Stimulated activated CD4-positive, alpha-beta T cell treated with anti-CD3 and anti-CD28 coated beads, TNF-alpha, amount 100 ng/mL, for 24 hours (primary cell): ENCODE measurements at places on chromosomes 1 and 21.

DNA sequence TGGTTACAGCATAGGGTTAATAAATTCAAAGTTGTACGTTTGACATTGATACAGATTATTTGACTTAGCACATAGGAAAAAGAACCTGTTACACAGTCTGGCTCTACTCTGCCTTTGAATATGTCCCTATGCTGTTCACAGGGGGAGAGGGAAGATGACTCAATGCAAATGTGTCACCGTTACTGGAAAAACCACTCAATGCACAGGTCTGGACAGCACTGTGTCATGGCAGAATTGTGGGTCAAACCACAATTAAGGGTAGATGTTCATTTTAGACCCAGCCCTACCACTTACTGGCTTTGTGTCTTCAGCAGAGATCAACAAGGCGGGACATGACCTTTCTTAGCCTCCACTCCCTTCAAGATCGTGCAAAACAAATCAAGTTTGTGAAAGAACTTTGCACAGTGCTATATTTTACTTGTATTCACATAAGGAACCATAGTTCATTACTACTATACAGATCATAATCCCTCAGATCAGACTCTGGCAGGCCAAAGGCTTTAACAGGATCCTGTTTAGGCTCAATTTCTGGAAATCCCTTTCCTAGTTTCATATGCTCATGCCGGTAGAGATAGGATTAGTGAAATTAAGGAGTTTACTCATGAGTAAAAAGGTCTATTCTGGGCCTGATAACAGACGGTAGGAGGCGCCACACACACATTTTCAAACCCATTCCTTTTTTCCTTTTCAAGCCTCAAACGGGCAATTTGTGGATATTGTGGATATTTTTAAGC, 22.1 kb downstream of the EIF2D start:
- peak; percentile 57 for DNase-seq

DNA sequence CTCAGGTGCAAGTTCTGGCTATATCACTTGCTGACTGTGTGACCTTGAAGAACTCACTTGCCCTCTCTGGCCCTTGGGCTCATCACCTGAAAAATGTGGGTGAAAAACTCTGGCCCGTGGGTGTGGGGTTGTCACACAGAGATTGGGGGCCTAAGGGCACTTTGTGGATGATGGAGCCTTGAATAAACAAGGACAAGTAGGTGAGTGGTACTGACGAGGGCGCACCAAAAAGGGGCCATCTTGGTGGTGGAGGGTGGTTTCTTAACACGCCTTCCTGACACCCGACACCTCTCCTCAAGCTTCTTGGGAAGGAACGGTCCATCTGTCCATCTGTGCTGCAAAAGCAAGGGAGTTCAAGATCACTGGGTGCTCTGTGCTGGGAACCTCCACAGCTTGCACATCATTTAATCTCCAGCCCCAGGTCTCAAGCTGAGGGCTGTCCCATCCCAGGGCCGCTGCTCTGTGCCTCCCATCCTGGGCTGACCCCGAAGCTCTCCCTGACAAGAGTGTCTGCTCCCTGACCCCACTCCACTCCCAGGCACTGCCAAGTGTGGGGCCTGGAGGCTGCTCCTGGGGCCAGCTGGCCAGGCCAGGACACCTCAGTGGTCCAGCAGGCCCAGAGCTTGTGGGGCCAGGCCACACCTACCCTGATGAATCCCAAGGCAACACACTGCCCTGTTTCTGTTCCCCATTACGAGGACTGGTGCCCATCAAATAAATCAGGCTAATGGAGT, 97.3 kb downstream of the GLIS1 start:
- DNase-seq: no peak

GRCh38 chr1:44068442-44068921, 37.2 kb upstream of the SLC6A9 start:
- no peak for DNase-seq

GRCh38 chr1:205766038-205766437, 9.2 kb downstream of the RAB29 start:
- DNase-seq: no peak

DNA sequence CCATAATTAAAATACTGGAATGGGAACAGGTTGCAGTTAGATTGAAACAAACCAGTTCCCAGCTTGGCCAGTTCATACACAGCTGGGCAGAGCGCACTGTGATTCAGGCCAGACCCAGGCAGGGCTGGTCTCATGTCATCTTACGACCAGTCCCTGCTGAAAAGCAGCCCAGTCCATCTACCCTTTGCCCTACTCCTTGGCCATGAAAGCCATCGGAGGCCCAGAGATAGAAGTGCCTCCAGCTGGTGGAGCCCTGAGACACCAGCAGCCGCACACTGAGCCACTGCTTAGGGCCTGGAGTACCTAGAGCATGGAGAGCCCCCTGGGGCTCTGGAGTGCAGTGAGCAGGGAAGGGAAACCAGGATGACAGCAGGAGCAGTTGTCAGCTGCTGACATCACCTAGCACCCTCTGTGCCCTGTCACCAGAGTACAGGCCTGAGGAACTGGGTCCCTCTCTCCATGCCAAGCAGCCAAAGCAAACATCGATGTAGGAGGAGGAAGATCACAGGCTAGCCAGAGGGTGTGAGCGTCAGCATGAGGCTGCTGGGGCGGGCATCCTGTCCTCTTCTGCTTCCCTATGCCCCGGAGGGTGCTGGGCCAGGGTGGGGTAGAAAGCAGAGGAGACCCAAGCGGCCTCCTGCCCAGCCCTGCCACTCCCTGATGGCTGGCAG, 34.2 kb upstream of the TMEM125 start:
- DNase-seq: no peak

DNA sequence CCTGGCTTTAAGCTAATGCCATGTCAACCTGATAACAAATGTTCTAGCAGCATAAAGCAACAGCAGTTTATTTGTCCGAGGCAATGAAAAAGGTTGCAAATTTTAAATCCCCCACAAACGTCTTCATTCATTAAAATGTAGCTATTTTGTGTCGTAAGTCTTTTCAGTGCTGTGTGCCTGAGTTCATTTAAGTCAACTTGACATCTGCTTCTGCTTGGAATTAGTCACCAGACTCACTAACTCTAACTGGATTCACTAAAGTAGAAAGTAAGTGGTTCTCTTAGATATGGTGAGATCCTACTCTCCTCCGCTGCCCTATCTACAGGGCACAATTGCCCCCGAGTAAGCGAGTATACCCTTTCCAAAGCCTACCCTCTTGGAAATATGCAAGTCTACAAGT, 118.4 kb upstream of the CHRM3 start:
- DNase-seq: no peak

DNA sequence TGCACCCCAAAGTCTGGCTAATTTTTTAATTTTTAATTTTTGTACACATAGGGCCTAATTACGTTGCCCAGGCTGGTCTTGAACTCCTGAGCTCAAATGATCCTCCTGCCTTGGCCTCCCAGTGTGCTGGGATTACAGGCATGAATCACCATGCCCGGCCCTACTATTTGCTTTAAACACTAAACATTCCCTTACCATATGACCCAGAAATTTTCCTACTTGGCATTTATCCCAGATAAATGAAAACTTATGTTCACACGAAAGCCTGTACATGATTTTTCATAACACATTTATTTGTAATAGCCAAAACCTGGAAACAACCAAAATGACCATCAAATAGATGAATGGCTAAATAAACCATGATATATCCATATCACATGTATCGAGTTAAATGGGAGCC, 35.8 kb downstream of the NDUFS5 start:
- DNase-seq: no peak

GRCh38 chr21:28207436-28208173, 785.1 kb downstream of the LTN1 start:
- no peak for DNase-seq

DNA sequence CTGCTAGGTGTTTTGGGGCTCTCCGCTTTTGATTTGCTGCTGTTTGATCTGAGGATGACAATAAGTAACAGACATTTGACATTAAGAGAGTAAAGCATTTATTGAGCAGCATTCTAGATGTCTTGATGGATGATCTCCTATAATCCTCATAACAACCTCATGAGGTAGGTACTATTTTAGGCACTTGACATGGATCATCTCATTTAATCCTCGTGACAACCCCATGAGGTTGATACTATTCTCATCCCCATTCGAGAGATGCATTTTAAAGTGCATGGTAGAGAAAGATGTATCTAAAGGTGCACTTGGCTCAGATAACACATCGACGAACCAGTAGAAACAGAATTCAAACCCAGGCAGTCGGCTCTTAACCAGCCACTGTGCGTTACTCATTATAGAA, 26.6 kb downstream of the TCEA3 start:
- DNase-seq: no peak

GRCh38 chr21:34881421-34881820, 167.7 kb downstream of the RUNX1 start:
- no peak for DNase-seq

- no peak for DNase-seq
Measured at GRCh38 chr1:41397020-41397419, 35.8 kb downstream of the FOXO6 start.

GRCh38 chr21:41802684-41803083, 35.8 kb upstream of the RIPK4 start:
- no peak for DNase-seq

DNA sequence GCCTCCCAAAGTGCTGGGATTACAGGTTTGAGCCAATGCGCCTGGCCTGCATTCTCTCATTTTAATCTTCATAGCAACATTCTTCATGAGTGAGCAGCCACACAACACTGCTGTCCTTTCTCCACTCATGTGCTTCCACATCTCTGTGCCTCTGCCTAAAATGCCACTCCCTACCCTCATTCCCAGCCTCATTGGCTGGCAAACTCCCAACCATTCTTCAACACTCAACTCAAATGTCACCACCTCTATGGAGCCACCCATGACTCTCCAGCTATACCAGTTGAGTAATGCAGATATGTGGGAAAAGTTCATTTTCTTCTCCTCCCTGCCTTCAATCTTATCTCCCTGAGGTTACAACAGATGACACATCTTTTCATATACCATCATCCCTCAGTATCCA, 53.9 kb upstream of the ZC3H12A start:
- DNase-seq: no peak

DNA sequence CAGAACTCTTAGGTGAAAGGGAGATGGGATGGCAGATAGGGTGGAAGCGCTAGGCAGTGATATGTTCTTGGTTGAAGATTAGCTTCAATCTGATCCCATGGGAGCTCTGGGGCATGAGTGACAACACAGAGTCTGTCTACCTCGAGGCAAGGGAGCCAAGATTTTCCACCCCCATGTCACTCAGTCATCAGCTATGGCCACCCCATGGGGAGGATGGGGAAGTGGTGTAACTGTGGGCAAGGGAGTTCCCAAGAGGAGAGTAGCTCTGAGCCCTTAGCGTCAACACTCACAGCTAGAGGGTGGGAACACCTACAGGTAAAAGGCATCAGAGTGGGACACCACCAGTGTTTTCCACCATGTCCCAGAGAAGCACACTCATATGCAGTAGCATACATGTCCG, 30.3 kb upstream of the C1QA start:
- no peak for DNase-seq

GRCh38 chr21:17674106-17674505, 61.4 kb upstream of the BTG3 start:
- DNase-seq: no peak

DNA sequence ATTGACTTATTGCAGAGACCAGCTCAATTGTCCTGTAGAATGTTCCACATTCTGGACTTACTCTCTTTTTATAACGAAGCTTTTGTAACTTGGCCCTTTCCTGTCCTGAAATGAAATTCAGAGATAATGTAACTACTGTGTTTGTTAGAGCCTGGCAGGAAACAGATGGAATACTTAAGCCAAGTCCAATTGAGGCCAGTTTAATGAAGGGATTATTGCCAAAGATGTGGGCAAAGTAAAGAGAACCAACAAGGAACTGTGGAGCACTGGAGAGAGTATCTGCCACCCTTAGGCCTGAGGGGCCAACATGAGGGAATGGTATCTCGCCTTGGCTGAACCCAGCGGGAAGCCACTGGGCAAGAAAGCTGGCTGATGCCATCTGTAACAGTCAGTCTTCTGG, 32.9 kb downstream of the MFSD2A start:
- no peak for DNase-seq

GRCh38 chr1:174795806-174796205, 203.9 kb upstream of the CACYBP start:
- DNase-seq: no peak

DNA sequence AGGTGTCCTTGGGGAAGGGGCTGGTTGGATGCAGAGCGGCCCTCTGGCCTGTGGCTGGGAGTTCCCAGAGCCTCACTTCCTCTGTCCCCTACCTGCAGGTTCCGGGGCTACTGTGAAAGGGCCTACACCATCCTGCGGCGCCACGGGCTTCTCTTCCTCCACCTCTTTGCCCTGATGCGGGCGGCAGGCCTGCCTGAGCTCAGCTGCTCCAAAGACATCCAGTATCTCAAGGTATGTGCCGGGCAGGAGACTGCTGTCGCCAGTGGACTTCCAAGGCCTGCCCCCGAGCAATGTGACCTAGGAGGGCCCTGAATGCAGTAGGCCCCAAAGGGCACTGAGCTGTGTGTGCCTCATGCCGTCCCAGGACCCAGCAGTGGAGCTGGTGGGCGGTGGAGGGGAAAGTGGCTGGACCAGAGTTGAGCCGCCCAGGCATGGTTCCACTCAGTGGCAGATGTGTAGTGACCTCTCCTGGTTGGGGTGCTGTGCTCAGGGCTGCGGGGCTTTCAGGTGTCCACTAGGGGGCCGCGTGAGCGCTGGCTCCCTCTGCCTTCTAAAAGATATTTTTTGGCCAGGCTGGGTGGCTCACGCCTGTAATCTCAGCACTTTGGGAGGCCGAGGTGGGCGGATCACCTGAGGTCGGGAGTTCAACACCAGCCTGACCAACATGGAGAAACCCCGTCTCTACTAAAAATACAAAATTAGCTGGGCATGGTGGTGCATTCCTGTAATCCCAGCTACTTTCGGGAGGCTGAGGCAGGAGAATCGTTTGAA, 73.4 kb downstream of the PIK3CD start:
- DNase-seq: peak; percentile 51

DNA sequence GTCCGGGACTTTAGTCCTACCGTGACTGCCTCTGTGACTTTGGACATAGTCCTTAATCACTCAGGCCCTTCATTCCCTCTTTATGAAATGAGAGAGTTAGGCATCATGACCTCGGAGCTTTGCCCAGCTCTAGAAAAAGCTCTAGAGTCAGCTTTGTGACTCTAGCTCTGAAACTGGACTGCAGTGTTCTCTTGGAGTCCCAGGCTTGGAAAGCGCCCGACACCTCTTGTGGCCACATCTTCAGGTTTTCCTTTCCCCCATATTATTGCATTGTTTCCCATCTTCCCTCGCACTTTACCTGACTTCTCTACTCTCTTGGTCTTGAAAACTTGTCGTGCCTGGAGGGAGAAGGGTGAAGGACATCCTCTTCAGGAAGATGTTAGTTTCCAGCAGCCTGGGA, 12.5 kb upstream of the AMIGO1 start:
- DNase-seq: no peak

DNA sequence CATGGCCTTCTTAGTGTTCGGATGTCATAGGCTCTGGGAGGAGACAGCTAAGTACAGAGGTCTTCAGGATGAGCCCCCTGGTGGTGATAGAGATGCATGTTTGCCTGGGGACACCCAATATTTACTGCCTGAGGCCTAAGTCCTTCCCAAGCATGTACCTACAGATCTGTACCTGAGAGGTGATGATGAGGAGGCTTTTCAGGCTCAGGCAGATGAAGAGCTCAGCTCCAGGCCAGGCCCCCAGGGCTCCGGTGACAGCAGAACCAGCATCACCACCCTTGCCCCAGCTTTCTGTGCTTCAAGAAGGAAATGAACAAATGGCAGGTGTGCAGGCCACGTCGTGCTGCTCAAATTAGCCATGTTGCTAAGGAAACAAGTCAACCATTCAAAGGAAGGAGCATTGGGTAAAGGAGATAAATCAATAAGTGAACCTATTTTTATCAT, 21.1 kb downstream of the CACNA1E start:
- no peak for DNase-seq
